Activated CD8-positive, alpha-beta memory T cell treated with anti-CD3 and anti-CD28 coated beads for 48 hours (primary cell): ENCODE measurements at places on chromosomes 16 and 17.

DNA sequence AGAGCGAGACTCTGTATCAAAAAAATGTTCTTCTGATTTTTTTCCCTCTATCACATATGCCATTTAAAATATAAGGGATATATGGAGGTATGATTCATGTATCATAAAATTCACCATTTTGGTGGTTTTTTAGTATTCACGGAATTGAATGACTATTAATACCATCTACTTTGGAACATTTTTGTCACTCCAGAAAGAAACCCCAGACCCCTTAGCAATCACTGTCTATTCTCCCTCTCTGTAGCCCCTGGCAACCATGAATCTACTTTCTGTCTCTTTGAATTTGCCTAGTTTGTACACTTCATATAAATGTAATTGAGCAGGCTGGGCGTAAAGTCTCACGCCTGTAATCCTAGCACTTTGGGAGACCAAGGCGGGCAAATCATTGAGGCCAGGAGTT, 75.9 kb downstream of the PRKCA start:
- no peak for DNase-seq

DNA sequence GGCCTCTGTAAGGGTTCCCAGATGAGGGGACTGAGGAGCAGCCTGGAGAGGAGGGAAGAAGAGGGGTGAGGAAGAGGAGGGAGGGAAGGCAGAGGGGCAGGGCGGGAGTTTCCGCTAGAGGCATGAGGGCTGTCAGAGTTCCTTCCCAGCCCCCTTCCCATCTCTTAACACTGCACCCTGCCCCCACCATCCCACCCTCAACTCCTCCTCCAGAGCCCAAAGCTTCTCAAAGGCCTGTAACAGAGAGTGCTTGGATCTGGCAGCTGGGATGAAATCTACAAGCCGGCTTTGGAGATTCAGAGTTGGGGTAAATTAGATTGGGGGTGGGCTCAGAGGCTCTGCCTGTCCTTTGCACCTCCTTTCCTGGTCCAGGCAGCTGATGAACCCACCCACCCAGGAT, 57.3 kb upstream of the DLX4 start:
- DNase-seq = no peak

DNA sequence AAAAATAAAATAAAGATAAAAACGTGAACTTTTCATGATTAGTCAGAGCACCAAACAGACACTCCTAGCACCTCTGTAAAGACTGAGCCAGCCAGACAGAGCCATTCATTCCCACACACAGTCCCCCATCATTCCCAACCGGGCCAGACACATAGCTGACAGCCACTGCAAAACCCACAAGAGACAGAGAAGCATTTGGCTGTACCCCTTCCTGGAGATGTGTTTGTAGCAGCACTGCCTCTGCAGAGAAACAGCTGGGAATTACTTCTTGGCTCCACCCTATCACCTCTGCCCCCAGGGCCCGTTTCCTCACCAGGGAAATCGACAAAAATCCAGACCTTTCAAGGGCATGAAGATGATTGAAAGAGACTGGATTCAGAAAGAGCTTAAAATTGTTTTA, 46.4 kb downstream of the MYH11 start:
- no peak for DNase-seq

- no peak for DNase-seq
Observed at GRCh38 chr16:58035356-58036170, 10.0 kb downstream of the MMP15 start.

DNA sequence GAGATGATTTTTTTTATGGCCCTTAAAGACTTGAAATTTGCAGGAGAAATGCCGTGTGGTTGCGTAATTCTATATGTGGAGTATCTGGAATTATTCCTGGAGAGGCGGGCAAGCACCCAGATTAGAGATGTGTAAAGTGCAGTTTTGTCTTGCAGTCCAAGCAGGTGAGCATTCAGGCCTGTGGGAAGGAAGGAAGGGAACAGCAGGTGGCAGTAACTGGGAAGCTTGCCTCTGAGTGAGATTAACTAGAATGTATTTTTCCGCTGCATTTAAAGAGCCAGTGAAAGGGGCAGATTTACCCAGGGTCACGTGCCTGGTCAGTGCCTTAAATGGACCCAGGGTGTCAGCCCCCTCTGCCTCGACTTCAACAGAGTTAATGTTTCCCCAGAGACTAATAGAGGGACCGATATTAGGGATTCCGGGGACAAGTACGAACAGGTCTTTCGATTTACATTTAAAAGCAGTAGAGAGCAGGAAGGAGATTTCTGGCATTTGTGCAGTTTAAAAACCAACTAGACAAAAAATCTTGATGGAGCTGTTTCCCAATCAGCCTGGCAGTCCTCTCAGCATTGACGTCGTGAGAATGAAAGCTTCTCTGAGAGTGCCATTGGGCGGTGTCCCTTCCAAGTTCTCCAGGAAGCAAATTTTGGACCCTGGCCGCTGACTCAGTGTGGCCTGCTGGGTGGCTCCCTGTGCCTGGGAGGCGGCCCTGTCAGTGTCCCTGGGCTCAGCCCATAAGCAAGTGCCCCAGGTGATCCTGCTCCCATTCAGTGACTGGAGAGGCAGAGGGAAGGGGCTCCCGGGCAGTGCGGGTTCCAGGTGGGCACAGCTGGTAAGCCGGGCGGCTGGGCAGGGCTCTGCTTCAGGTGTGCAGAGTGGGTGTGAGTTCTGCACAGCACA, 38.2 kb downstream of the KSR1 start:
- DNase-seq = no peak

DNA sequence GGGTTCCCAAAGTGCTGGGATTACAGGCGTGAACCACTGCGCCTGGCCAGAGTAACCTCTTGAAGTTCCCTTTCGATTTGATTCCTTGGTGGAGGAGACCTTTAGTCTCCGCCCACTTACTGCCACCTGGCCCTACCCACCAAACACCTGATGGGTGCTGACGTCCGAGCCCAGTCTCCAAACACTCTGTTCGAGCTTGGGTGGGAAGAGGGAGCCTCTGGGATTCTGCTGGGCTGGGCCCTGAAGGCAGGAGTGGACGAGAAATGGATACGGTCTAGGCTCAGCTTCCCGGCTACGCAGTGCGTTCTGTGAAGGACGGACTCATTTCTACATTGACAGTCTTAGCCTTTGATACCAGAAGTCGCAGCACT, 870 bp upstream of the ITGA3 start:
- no peak for DNase-seq
